Stimulated activated naive CD4-positive, alpha-beta T cell treated with Interleukin-2 at 50 U/mL for 16 hours (primary cell): ENCODE measurements at places on chromosomes 3 and 15.

DNA sequence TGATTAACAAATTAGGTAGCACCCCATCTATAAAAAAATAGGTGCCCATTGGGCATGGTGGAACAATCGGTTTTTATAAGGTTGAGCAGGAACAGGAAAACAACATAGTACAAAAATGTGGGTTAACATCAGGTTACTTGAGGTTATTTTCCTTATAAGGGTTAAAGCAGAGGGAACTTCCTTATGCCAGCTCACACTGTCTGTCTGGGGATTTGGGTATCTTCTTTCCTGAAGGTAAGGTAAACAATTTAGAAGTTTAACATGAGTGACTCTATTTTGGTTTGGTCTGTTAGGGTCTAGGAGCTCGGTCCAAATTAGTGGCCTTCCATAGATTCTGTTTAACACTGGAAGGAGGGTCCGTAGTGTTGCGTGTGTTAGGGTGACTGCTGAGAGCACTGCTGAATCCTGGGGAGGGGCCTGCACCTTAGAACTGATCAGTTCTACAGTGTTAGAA, 14.7 kb downstream of the CHD2 start:
- no peak for DNase-seq

DNA sequence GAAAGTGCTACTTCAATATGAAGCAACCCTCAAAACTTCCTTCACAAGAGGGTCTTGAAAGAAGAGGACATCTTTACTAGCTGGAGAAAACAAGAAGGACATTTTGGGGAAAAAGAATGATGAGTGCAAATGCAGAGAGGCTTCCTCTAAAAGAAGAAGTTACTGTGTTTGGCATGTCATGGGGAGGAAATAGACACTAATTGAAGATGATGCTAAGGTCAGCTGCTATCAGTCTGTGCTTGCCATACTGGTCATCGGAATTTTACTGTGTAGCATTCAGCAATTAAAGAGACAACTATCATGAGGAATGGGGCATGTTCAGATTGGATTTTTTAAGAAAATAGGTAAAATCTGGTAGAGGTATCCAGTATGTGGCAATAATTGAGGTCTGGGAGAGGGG, 60.0 kb downstream of the THRB start:
- DNase-seq, result no peak

DNA sequence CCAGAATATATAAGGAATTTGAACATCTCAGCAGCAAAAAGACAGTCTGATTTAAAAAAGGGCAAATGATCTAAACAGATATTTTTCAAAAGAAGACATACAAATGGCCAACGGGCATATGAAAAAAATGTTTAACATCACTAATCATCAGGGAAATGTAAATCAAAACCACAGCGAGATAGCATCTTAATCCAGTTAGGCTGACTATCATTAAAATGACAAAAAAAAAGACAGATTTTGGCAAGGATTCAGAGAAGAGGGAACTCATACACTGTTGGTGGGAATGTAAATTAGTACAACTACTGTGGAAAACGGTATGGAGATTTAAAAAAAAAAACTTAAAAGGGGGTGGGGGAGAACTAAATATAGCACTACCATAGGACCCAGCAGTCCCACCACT, 47.9 kb downstream of the RNF13 start:
- DNase-seq, result no peak

- no peak for DNase-seq
Observed at GRCh38 chr15:53693729-53694475, 65.6 kb downstream of the WDR72 start.

DNA sequence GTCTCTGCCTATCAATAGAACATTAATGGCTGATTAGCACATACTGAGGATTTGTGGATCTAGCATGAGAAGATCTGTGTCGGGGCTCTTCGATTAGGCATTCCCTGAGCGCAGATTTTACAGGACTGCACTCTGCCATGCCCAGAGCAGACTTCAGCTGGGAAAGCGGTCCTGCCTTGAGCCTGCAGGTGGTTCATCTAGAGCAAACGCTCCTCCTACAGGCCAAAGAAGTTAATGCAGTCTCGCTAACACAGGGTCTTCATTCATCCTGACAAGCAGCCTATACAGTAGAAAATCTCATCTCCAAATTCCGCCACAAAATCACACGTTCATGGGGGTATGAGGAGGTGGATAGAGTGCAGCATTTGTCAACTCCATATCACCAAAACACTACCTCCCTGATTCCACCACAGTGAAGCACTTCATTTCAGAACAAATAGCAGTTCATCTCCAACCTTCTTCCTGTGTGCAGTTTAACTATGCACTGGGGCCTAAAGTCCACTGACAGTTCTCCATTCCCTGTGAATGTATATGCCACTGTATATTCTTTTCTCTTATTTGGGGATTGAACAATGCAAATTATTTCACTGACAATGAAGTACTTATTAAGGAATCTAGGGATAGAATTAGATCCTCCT, 405.8 kb downstream of the IGSF11 start:
- DNase-seq, result no peak

GRCh38 chr3:125125821-125126245, 70.0 kb upstream of the HEG1 start:
- DNase-seq, result no peak

DNA sequence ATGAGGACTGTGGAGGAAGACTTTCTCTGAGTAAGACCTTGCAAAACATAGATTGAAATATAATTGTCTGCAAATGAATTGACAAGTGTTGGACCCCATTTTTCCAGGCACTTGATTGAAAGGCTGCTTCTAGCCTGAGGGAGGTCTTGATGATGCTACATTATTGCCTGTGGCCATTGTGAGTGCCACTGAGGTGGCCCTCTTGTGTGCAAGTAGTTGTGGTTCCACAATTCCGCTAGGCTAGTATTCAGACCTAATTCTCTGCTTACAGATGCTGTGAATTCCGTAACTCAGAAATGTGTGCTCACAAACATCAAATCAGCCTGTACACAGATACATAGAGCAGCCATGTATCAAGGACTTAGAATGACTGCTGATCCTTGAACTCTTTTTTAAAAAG, 34.7 kb downstream of the FNDC3B start:
- no peak for DNase-seq

GRCh38 chr3:46209746-46210470, 1.8 kb upstream of the CCR1 start:
- DNase-seq, result no peak

DNA sequence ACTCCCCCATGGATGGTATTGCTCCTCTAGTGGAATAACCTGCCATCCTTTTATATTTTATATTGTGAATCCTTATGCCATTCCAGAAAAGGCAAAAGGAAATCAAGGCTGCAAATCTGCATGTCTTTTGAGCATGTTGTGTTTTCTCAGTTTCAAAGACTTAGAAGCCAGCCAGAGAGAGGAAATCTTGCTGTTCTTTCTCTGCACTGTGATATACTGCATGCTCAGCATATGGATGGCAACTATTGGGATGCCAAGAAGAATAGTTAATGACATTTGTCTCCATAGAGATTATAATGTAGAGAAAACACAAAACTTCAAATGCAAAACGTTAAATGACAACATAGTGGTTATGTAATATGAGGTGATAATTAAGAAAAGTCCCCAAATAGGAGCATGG, 106.0 kb upstream of the NUDT16 start:
- DNase-seq, result no peak

- no peak for DNase-seq
Observed at GRCh38 chr3:117842086-117842485, 1132.5 kb downstream of the TUSC7 start.

GRCh38 chr3:173502983-173503568, 105.5 kb downstream of the NLGN1 start:
- DNase-seq, result no peak

GRCh38 chr15:73986055-73986775, 5.9 kb downstream of the STOML1 start:
- no peak for DNase-seq

GRCh38 chr15:36622836-36623235, 43.4 kb downstream of the CDIN1 start:
- no peak for DNase-seq

DNA sequence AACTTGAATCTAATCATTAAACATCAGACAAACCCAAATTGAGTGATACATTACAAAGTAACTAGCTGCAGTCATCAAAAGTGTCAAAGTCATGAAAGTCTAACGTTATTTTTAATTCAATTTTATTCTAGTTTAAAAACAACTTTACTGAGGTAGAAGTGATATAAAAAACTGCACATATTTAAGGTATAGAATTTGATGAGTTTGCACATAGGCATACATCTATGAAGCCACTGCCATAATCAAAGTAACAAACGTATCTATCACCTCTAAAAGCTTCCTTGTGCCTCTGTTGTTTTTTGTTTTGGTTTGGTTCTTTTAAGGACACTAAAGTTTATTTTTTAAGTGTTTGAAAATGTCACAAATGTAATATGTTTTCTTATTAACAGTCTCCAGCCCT, 130.9 kb downstream of the DLG1 start:
- DNase-seq, result no peak

DNA sequence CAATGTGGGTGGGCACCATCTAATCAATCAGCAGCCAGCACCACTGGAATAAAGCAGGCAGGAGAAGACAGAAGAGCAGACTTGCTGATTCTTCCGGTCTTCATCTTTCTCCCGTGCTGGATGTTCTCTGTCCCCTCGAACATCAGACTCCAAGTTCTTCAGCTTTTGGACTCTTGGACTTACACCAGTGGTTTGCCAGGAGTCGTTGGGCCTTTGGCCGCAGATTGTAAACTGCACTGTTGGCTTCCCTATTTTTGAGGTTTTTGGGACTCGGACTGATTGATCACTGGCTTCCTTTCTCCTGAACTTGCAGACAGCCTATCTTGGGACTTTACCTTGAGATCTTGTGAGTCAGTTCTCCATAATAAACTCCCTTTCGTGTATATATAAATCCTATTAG, 292.8 kb downstream of the BCHE start:
- no peak for DNase-seq

DNA sequence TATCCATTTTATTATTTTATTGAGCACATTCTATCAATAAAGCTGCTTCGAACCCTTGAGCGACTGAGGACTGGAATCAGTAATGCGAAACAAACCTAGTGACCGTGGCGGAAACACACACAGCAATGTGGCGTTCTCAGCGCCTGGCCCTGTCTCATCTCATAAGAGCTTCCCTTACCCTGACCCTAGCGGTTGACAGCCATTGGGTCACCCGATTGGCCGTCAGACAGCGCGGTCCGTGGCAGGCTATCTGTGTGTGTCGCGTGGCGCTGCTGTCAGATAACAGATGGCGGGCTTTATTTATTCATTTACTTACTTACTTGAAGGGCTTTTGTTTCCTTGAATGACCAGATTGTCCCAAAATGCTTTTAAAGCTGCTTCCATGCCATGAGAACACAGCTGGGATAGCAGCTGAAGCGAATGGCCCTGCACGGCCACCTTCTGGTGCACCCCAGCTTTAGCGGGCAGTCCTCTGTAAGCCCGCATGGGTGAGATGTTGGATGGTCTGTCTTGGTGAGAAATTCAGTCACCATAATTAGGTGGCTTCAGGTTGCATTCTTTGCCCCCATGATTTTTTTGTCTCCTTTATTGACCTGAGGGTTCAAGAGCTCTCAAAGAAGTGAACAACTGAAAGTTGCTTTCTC, 215.5 kb upstream of the BHLHE40 start:
- no peak for DNase-seq

- no peak for DNase-seq
Observed at GRCh38 chr3:49498648-49499047, 28.6 kb downstream of the DAG1 start.

GRCh38 chr3:179957264-179957845, 79.4 kb downstream of the PEX5L start:
- DNase-seq, result no peak

- DNase-seq, result no peak
Observed at GRCh38 chr3:103949693-103950092, 1417.0 kb upstream of the ALCAM start.

DNA sequence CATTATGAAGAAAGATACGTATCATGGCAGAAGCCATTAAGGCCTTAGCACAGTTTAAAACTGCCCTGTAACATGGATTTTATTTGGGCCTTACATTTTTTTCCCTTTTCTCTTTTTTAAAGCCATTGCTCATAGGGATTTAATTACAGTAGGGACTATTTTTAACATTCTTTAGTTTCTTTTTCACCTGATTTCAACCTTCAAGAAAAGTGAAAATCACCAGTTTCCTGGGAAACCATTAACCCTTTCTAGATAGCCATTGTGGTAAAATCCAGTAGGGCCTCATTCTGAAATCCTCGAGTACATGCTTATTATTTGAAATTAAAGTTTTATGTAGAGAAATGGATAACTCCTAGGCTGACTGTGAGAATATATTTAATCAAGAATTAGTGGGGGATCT, 3.1 kb downstream of the SPRED1 start:
- DNase-seq, result no peak

DNA sequence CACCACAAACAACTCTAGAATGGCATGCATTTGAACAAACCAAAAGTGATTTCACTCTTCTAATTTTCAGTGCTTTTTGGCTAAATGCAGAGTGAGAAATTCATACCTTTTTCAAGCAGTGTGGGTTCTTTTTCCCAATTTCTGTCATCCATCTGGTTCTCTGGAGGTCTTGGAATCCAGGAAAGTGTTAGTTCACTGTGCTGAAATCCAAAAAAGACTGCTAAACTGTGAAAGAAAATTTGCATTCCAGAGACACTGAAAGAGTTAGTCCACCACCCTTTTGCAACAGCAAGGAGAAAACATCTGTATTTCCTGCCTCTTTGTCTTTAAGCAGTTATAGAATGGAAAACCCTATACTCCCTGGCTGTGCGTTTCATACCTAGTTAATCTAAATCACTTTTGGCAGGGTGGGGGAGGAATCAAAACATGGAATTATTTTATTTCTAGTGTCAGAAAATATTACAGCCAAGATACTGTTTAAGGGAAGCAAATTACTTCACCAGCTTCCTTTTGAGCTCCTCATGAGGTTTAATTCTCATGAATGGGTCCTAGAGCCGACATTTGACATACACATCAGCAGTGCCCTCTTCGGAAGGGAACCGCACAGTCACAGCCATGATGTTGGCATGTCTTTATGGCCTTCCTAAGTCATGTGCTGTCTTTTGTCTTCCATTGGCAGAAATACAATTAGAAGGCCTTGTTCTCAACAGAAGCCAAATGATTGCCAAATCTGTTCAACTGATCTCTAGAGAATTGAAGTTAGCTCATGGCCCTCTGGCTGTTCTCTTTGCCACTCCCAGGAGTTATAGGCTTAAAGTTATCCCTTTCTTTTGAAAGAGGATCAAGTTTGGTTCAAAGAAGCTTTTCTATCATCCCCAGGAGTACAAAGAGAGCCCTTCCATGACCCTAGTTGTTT, 317.7 kb upstream of the TPRG1 start:
- no peak for DNase-seq

DNA sequence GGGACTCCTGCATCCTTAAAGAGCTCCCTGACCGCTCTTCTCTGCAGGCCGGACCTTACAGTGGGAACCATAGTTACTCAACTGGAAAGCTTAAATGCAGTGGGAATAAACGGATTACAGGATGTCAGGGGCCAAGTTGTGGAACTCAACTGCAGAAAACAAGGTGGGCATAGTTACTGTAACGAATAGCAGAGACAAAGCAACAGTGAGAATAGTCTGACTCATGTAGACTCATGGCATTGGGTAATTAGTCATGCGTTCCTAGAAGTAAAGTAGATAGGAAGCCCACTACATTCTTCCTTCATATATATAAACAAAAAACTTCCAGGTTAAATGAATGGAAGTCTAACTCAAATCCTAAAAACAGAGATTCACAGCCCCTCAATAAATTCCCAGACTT, 95.5 kb upstream of the CHRNA7 start:
- DNase-seq, result no peak

GRCh38 chr3:160544844-160545503, 20.4 kb downstream of the KPNA4 start:
- no peak for DNase-seq
